Dermis microvascular lymphatic vessel endothelial cell (primary cell): ENCODE measurements at places on chromosomes 6 and 20.

GRCh38 chr6:97473979-97474378, 191.0 kb upstream of the MMS22L start:
- no peak for DNase-seq

DNA sequence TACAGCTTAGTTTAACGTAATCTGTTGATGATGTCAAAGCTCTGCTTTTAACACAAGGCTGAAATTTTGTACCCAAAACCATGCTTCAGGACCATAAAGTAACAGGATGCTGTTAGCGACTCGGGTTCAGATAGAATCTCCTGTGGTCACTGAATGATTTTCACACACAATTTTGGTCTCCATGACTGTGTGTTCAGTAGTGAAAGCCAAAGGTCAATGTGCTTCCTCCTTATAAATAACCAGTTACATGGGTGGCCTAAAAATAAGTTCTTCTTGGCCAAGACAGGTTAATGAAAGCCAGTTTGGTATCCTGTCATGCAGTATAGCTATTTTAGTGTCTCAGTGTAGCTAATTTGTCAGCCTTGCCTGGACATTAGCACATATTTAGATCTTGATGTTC, 19.1 kb upstream of the LOC128125822 start:
- no peak for DNase-seq

- DNase-seq, result no peak
These were observed 12.0 kb upstream of the GMDS start for GRCh38 chr6:2257363-2257762.

GRCh38 chr6:148448369-148449012, 105.9 kb downstream of the SASH1 start:
- no peak for DNase-seq

- peak; percentile 15 for DNase-seq
These were observed 55.7 kb upstream of the SLC23A2 start for GRCh38 chr20:5056801-5057599.

- peak; percentile 47 for DNase-seq
These were observed 36.7 kb upstream of the AAR2 start for GRCh38 chr20:36199345-36200257.

GRCh38 chr20:19683188-19683587, 74.9 kb upstream of the RIN2 start:
- DNase-seq, result no peak

- DNase-seq, result peak; percentile 39
These were observed 21.6 kb downstream of the TOMM34 start for GRCh38 chr20:44938637-44939036.

DNA sequence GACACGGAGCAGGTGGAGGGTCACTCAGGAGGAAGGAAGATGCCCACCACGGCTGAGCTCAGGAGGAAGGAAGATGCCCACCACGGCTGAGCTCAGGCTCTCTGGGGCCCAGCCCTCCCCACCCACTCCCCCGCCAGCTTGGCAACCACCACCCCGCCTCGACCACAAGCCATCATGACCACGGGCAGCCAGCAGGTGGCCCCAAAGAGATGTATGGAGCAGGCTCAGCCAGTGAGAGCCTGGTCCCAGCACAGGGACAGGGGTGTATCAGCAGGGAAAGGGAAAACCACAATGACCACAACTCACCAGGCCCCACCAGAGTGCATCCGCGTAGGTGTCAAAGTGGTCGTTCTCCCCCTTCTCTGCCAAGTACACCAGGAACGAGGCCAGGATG, 30.4 kb downstream of the KCNQ2 start:
- peak; percentile 58 for DNase-seq

DNA sequence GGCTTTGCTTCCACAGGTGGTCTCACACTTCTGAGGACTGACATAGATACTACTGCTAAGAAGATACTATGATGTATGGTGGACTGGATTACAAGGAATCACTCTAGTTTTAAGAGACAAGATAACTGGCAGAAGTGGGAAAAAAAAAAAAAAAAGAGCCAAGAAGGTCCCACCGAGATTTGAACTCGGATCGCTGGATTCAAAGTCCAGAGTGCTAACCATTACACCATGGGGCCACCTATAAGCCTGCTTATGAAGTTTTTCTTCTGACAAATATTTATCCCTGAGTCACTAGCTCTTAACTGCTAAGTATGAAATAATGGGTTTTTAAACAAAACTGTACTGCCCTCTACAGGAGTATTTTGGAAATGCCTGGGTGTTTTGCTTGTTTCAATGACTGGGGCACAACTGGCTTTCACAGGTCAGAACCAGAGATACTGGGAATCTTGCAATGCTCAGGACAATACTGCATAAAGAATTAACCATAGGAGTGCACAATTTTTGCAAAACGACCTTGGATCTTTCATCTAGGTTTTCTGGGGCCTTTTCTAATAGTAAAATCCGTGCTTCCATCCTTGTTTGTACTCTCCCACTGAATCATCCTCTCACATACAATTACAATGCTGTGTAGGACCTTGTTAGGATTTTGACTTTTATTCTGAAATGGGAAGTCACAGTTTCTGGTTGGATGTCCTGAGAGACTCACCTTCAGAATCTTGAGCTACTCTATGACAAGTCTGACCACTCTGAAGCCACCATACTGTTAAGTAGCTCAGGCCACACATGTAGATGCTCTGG, 116.3 kb downstream of the OR2B2 start:
- DNase-seq, result peak; percentile 86

DNA sequence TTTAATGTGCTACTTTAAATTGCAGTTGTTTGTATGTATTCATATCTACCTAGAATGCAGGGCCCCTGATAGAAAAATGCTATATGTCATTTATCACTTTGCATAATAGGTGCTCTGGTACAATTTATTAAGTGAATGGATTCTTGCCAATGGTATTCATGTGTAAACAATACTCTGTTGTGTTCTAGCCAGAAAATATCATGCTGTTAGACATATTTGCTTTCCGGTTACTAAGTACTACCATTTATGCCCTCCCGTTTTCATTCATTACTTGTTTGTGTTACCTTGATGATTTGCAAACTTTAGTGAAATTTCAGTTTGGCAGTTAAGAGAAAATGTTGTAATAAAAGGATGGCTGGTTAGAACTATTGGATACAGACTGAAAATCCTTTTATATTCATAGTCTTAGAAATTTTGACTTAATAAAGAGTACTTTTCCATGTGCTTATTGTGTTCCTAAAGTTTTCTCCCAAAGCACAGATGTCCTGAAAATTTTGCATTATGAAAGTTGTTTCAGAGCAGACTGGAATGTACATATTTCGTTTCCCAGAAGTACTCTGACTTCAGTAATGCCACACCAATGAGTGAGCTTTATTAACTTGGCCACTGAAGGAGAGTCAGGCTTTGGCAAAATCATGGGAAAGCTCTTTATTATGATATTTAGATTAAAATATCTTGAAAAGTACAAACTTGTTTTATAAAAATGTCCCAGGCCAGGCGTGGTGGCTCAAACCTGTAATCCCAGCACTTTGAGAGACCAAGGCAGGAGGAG, 31.5 kb downstream of the RPF2 start:
- DNase-seq, result no peak

DNA sequence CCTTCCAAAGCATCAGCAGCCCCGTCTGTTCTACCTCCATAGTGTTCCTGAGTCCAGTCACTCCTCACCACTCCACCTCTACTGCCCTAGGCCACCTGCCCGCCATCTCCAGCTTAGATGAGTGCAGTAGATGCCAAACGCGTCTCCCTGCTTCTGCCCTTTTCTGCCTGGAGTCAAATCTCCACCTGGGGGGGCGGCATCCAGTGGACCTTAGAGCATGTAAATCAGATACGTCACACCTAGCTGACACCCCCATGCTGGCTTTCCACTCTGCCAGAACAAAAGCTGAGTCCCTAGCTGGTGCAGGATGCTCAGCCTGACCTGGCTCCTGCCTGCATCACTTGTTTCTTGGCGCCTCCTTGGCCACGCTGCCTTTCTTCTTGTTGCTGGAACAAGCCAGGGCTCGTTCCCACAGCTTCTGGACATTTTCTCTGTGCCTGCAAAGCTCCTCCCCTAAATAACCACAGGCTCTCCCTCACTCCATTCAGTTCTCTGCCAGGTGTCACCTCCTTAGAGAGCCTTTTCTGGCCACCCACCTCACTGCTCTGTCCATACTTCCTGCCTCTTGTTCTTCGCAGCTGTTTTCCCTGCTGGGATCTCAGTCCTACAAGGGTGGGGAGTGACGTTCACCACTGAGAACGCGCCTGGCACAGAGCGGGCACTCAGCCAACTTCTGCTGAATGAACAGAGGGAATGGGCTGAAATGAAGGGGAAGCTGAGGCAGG, 5.8 kb downstream of the DDR1 start:
- no peak for DNase-seq

GRCh38 chr6:89596484-89596883, 42.1 kb downstream of the LYRM2 start:
- DNase-seq, result no peak

DNA sequence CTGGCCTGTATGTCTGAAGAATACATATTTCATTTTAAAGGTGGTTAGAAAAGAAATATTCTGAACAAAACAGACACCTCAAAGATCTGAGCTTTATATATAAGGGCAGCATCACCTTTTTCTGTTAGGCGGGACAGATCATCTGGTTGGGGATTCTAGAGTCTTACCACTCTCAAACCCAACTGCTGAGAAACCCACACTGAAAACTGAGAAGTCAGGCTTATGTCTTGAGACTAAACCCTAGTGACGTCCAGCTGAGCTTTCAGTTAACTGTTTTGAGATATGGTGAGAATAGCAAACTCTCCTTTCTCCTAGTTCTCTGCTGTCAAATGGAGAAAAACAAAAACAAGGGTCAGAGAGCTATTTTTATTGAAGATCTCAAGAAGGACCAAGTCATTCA, 63.7 kb upstream of the CCN6 start:
- no peak for DNase-seq

GRCh38 chr20:34876406-34877282, at the start of gene ACSS2:
TSS of gene ACSS2 (plus strand) at chr20:34876612. CDS start at chr20:34876646, 34 bp downstream.
- DNase-seq, result peak; percentile 96

DNA sequence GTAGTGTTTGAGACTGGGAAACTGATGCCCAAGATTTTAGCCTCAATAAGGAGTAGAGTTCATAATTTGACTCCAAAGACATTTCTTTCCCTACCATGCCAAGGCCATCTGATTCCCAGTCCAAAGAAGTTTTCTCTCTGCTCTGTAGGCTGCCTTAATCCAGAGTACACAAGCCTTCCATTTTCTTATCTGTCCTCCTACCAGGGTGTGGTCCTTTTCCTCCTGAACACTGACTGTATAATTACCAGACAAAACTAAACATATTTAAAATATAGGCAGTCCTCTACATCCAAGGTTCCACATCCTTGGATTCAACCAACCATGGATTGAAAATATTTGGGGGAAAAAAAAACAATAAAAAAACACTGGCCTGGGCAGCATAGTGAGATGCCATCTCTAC, 108.4 kb downstream of the SLC16A10 start:
- no peak for DNase-seq

DNA sequence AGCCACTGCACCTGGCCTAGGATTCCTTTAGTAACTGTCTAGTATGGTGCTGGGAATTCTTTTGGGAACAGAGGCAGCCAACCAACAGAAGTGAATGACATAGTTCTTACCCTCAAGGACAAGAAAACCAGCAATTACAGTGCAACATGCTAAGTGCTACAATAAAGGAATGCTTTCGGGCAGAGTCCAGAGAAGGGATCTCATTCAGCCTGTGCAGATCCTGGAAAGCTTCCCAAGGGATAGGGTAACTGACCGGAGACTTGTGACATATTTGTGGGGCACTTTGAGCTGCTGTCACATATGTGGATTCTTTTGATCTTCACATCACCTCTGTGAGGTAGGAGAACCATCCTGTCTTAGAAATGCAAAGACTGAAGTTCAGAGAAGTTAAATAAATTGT, 46.8 kb downstream of the C6orf15 start:
- no peak for DNase-seq

GRCh38 chr6:18654821-18655220, 267.7 kb downstream of the RNF144B start:
- no peak for DNase-seq

- DNase-seq, result peak; percentile 67
These were observed 38.8 kb downstream of the ERMARD start for GRCh38 chr6:169789944-169790927.

DNA sequence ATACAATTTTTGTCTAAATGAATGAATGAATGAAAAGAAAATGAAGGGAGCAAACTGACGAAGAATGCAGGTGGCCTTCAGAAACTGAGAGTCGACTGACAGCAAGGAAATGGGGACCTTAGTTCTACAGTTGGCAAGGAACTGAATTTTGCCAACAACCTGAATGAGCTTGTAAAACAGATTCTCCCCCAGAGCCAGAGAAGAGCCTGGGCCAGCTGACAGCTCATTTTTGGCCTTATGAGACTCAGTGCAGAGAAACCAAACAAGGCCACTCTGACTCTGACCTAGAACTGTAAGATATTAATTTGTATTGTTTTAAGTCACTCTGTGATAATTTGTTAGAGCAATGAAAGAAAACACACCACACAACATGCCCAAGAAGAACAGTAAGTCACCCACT, 21.8 kb downstream of the MAN1A1 start:
- no peak for DNase-seq

GRCh38 chr6:113190170-113190569, 667.0 kb upstream of the MARCKS start:
- DNase-seq, result peak; percentile 11

- no peak for DNase-seq
These were observed 37.4 kb downstream of the GNAS start for GRCh38 chr20:58889798-58890517.

DNA sequence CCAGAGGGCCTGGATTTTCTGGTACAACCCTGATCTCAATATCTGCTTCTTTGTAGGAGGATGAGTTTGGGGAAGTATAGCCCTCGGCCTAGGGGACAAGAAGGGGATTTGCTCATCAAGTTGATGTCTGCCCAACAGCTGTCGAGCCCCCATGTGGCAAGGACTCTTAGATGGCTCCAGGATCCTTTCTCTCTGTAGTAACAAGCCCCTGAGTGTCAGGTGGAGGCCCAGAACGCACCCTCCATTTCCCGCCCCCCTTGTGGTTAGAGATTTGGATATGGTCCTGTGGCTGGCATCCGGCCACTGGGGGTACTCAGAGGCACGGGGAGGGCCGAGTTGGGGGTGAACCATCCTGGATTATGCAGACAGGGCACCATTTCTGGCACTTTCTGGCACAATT, 50.1 kb downstream of the CTCFL start:
- no peak for DNase-seq

- DNase-seq, result no peak
These were observed 77.0 kb downstream of the SULF2 start for GRCh38 chr20:47708140-47708807.

GRCh38 chr20:60465993-60466686, 507.9 kb downstream of the CDH26 start:
- no peak for DNase-seq

- no peak for DNase-seq
These were observed 100.9 kb downstream of the HFE start for GRCh38 chr6:26187981-26188635.

GRCh38 chr20:20102163-20102562, 49.8 kb downstream of the CFAP61 start:
- DNase-seq, result no peak

- DNase-seq, result no peak
These were observed 140.0 kb downstream of the KIF16B start for GRCh38 chr20:16433293-16433580.

- no peak for DNase-seq
These were observed 352.5 kb downstream of the CD83 start for GRCh38 chr6:14470101-14470500.

GRCh38 chr6:33428966-33429749, 9.3 kb downstream of the SYNGAP1 start:
- DNase-seq, result no peak

- no peak for DNase-seq
These were observed 12.3 kb upstream of the SSTR4 start for GRCh38 chr20:23022849-23023248.
